Activated CD4-positive, alpha-beta memory T cell treated with anti-CD3 and anti-CD28 coated beads for 36 hours (primary cell): ENCODE measurements at places on chromosomes 11 and 22.

- DNase-seq = no peak
Observed at GRCh38 chr11:131880976-131881375, 510.6 kb downstream of the NTM start.

GRCh38 chr11:6626971-6627761, 7.9 kb upstream of the TPP1 start:
- DNase-seq = no peak

GRCh38 chr22:47067321-47067890, 305.0 kb downstream of the TBC1D22A start:
- no peak for DNase-seq

DNA sequence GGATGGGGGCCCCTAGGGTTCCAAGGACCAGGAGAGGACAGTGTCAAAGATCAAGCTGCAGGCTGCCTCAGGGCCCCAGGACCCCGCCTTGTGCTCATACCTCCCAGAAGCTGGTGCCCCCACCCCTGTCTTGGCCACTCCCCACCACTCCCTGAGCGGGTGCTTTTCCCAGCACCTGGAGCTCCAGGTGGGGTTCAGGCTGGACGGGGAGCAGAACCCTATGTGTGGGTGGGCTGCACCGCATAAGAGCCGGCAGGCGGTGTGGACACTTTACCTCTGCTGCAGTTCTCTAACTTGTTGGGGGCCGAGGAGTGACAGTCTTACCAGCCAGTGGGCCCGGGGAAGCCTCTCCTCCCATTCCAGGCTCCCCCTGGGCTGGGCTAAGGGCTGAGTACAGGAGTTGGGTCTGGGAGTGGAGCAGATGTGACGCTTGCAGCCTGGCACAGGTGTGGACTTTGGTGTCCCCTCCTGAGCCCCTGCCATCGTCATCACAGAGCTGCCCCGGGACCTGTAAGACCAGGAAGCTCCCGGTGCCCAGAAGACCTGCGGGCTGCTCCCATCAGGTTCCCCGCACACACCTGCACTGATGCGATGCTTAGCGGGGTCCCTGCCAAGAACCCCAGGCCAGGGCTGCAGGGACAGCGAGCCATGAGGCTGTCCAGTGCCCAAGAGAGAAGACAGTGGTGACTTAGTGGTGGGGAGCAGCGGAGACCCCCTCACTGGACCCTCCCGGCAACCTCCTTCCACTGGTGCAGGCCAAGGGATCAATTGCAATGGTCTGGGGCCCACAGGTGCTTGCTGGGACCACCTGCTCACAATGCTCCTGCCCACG, 674.5 kb downstream of the BRD1 start:
- no peak for DNase-seq

GRCh38 chr11:111450480-111451320, 61.5 kb downstream of the BTG4 start:
- DNase-seq = no peak

GRCh38 chr22:21818487-21819182, 48.8 kb downstream of the MAPK1 start:
- no peak for DNase-seq

GRCh38 chr11:34149274-34149673, 43.8 kb downstream of the NAT10 start:
- DNase-seq = no peak

DNA sequence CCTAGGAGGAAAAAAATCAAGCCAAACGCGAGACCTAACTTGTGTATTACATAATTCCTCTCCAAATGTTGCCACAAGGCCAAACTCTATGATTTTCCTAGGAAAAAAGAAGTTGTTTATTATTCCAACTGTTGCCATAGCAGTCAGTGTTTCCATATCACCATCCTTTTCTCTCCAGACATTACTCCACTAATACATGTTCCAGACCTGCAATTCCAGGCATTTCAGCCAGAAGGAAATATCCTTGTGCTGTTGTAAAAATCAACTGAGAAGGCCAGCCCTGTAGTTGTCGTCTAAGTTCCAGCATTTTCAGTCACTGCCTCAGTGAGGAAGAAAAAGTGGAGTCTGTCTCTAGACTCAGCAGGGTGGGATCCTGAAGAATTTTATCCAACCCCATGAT, 33.1 kb upstream of the PAMR1 start:
- no peak for DNase-seq

GRCh38 chr11:1618231-1618630, 3.7 kb downstream of the KRTAP5-4 start:
- no peak for DNase-seq

DNA sequence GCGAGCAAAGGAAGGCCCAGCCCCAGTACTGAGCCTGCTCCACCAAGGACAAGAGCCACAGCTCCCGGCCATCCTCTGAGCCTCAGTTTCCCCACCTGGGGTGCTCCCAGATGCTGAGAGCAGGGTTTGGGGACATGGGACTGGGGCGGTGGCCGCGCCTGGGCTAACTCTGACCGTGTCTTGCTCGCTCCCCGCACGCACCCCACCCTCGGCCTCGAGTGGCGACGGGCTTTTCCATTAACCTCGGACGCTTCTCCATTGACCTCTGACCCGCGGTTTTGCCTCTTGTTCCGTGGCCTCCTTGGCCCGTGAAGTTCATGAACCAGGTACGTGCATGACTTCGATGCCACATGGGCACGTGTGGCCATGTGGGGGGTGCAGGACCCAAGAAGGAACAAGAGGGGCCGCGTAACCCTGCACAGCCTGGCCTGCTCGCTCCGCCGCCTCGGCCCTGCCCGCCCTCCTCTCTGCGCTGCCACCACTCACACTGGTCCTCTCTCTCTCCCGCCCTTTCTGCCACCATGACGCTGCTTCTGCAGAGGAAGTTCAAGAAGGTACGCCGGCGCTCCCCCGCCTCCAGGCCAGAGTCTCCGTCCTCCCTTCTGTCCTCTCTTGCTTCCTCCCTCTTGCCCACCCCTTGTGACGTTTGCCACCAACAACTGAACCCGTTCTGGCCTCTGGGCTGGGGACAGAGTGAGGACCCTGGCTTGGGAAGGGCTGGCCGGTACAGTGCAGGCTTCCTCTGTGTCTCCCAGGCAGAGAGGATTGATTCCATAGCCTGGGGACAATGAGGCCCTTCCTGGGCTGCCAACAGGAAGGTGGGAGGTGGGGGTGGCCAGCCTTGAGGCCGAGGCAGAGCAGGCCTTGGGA, 6.9 kb downstream of the TNNT3 start:
- no peak for DNase-seq

DNA sequence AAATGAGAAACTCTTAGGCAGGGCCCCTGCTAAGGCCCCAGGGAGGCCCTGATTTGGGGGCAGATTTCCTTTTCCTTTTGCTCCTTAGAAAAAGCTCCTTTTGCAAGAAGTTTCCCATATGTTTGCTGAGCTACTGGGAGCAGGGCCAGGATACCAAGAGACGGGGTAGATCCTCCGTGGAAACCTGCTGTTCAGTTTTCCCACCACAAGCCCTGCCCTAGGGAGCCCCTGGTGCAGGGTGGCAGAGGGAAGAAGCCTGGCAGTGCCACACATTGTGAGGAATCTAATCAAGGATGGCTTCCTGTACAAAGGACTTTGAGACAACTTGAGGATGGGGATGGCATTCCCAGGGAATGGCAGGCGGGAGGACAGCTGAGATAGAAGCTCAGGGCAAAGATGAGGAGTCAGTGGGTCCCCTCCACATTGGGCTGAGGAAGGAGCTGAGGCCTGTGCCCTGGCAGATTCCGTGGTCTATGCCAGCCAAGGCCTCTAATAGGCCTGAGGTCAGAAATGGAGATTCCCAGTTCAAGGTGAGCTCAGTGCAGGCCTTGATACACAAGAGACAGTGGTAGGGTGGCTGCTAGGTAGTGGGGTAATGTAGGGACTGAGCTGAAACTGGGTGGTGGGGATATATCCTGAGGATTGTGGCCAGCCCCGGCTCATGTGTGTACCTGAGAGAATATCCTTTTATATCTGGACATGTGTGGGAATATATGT, 15.0 kb downstream of the TUB start:
- DNase-seq = no peak

DNA sequence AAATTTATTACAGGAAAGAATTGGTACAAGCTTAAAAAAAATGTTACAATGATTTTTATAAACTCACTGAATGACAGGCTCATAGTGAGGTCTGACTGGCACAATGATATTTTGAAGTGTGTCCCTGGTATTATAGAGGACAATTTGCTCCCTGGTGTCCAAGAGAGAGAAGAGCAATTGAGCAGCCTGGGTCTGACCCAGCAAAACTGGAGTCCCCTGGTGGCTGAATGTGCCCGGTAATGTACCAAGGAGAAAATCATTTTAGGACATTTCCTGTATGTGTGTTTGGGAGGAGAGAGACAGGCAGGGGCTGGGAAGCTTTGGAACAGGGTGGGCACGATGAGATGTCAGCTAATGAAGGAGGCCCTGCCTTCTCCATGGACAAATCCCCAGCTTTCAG, 125.3 kb downstream of the APOL5 start:
- DNase-seq = no peak

- no peak for DNase-seq
Observed at GRCh38 chr22:44970291-44970690, 39.5 kb downstream of the PHF21B start.

DNA sequence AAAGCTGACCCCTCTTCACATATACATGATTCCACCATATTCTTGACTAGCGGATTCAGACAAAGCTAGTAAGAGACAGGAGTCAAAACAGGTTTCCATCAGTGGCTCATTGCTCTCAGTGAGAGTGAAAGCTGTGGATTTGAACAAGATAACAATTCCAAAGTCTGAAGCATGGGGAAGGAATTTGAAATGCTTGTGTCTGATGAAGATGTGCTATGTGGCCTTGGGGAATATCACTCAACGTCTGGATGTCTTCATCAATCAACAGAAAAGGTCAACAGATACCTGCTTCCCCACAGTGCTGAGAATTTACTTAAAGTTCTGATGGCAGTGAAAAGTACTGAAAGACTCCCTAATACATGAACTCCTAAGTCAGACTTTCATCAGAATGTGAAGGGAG, 46.9 kb upstream of the SESN3 start:
- no peak for DNase-seq

GRCh38 chr11:18700872-18701271, 2.3 kb downstream of the TMEM86A start:
- no peak for DNase-seq

DNA sequence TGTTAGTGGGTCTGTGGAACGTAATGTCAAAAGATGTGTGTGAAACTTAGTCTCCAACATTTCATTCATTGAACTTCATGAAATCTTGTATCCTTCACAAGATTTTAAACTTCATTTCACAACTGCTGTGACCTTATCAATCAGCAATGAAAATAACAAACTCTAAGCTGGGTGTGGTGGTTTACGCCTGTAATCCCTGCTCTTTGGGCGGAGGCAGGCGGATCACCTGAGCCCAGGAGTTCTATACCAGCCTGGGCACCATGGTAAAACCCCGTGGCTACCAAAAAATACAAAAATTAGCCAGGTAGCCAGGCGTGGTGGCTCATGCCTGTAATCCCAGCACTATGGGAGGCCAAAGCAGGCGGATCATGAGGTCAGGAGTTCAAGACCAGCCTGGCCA, 5.1 kb downstream of the CHKA start:
- DNase-seq = no peak

DNA sequence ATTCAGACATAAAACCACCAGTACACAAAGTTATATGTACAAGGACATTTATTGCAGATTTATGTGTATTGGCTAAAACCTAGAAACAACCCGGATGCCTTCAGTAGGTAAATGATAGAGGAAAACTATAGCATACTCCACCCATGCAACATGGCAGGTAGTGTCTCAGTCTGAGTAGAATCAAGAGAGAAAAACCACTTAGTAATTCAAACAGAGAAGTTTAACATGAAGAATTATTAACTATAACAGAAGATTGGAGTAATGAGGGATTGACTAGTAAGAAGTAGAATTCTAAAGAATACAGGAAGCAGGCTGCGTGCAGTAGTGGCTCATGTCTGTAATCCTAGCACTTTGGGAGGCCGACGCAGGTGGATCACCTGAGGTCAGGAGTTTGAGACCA, 16.2 kb upstream of the SPTY2D1 start:
- DNase-seq = no peak
